ENCODE measurements at places on chromosomes 11 and 22.

GRCh38 chr11:68581901-68582300 is 102.4 kb upstream of the GAL start:
- no peak for DNase-seq

- DNase-seq, result no peak
These were observed 148.3 kb downstream of the TRPC6 start for GRCh38 chr11:101435408-101435973.

DNA sequence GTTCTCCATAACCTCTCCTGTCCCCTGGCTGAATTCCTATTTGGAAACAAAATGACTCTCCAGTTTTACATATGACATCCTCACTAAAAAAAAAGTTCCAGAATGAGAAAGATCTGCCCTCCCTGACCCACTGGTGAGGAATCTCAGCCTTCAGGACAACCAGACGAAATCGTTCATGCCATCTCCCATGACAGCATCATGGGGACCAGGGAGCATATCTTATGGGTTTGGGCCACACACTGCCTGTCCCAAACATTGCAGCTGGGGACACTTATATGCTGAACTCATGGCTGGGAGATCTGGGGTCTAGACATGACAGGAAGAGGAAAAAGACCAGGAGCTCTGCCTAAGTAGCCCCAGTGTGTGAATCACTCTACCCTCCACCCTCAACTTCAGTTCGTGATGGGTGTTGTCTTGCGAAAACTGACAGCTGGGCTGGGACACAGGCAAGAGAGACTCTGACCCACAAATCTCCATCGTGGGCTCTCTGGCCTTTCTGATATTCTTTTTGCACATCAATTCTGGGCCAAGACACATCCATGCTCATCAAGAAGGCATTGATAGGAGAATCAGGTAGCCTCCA is 102.0 kb downstream of the ZNF280B start:
- no peak for DNase-seq

DNA sequence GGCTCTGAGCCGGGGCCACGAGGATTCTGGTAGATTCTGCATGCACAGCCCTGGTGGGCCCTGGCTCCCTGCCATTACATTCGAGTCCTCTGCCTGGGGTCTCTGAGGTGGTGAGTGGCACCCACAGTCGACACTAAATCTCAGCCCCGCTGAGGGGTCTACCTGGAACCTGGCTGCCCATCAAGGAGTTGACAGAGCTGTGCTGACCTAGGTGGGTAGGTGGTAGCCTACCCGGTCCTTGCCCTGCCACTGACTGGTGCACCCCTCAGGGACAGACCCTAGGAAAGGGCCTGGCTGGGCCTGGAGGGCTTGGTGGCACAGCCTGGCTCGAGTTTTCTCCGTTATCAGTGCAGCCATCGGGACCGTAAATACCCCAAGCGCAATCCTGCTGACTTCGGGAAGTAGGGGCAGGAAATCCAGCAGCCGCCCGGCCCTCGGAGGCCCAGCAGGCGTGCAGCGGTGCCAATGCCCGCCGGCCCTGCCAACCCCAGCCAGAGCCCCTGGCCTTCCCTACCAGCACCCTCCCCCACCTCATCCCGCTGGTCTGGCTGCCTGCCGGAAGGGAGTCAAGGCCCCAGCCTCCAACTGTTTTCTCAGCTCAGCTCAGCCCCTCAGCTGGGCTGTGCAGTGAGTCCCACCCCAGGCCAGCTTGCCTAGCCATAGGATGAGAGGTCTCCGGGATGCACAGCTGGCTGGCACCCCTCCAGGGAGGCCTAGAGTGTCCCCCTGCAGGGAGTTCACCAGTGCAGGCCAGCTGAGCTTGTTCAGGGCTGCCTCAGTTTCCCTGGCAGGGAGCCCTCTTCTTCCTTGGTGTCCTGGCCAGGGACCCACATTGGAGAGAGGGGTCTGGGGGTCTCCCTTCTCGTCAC is 80.4 kb upstream of the KCNQ1OT1 start:
- no peak for DNase-seq

GRCh38 chr11:62988276-62988675 is 3.5 kb upstream of the SLC22A6 start:
- DNase-seq, result no peak

- no peak for DNase-seq
These were observed 377.7 kb downstream of the BRD1 start for GRCh38 chr22:49449811-49450446.

DNA sequence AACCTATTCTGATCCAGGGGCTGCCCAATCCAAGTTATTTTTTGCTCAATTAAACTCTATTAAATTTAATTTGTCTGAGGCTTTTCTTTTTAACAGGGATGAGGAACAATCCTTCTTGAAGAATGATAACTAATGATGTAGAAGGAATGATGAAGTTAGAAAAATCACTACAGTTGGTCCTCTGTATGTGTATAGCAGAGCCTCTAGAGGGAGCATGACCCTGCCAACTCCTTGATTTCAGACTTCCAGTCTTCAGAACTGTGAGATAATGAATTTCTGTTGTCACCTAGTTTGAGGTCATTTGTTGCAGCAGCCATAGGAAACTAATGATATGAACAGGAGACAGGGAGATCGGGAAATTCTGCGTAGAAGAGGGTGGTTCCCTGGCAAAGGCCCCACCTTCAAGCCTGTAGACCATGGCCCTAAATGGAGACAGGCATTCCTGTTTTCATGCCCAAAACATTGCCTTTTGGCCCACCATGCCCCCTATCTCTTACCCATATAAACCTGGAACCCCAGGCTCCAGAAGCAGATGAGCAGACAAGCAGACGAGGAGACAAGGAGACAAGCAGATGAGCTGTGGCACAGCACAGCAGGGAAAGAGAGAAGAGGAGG is 7.7 kb upstream of the QSER1 start:
- DNase-seq, result no peak

GRCh38 chr11:798093-798713 is at the start of gene SLC25A22:
Gene SLC25A22, minus strand, starts transcription at chr11:798281. Its CDS starts 3,275 bp downstream, at chr11:795006.
- DNase-seq, result peak; percentile 84

- DNase-seq, result no peak
These were observed 97.2 kb upstream of the BLID start for GRCh38 chr11:122213171-122213570.

GRCh38 chr11:110453684-110454354 is 24.1 kb downstream of the FDX1 start:
- no peak for DNase-seq

- no peak for DNase-seq
These were observed 78.8 kb downstream of the TSPAN18 start for GRCh38 chr11:44805596-44805995.
